ENCODE measurements at places on chromosomes 12 and 14. TPM values are rescaled to one million over a fixed set of nuclear protein-coding genes. Genes with fewer than 3 reads are reported as not detected.

DNA sequence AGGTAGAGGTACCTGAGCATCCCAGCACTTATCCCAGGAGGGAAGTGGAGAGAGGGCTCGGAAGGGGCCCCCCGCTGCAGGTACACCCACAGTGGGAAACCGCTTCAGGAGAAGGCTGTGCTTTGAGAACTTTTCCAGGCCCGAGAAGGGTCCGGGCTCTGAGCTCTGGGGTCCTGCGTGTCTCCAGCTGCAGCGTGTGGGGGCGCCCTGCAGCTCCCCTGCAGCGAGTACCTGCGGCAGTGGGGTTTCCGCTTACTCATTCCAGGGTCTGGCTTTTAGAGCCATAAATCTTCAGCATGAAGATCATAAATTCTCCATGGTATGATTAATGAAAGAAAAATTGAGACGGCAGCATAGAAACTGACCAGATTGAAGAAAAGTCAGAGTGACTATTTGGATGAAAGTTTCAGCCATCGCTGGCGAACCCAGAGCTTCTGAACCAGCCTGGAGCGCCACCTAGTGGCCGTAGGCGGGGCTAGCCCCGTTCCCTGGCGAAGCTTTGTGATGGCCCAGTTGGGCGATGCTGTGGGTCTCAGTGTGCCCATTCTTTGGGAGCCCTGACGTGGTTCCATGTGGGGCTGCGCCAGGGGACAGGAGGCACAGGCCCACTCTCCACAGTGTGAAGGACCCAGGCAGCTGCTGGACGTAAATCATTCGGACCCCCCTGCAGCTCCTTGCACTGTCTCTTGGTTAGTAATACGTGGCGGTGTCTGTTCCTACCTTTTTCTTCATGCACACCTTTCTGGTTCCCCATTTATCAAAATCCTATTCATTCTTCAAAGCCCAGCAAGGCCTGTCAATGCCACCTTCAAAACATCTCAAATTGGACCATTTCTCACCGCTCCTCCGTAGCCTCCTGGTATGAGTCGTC lies 198.2 kb downstream of the TSPAN9 start:
- DNase-seq, result peak; percentile 76

The MYF6 gene
- not detected for total RNA-seq

GRCh38 chr14:98280436-98280835 lies 991.6 kb downstream of the BCL11B start:
- DNase-seq, result no peak

DNA sequence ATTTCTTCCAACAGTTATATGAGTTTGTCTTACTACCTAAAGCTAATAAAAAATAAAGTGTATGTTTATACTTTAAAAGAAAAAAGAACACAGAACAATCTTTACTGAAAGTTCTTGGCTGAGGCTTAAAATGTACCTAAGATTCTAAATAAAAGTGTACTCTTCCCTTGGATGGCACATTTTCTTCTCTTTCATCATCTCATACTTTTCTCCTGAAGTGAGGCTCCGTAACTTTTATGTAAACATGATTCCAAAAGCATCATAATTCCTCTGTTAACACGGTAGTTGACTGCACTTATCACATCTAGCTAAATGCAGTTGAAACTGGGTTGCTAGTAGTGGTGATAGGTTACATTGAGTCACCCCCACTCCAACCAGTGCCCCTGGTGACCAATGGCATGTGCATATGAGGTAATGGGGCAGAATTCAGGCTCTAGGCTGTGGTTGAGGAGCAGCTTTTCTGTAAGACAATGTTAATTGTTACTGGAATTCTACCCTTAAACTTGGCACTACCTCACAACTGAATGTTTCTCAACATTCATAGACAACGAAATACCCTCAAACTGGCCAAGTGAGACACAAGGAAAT lies 38.4 kb downstream of the WASHC3 start:
- DNase-seq, result no peak

DNA sequence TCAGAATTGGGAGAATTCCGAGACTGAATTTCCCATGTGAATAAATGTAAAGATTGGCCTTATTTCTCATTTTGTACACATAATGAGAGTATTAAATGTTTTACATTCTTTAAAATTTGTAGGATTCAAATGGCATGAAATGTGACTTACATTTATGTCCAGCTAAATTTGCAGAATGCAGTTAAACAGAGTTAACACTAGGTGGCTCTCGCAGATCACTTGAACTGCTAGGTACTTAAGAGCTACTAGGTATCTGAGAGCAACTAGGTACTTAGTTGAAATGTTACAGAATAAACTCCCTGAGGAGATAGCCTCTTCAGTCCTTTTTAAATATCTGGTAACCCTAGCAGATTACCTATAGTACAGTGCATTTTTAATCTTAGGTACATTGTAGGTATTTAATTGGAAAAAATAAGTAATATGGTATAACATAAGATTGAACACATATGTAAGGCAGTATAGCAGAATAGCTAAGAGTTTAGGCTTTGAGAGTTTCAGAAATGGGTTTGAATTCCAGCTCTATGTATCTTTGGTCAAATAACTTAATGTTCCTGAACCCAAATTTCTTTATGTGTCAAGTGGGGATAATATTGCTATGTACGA lies 73.8 kb downstream of the KIAA0586 start:
- DNase-seq, result peak; percentile 68

Measured in OCI-LY7 (cell line).